ENCODE measurements at places on chromosomes 1 and 21.
A peak's percentile ranks its signal among the peaks of the same experiment; 100 is the strongest.

DNA sequence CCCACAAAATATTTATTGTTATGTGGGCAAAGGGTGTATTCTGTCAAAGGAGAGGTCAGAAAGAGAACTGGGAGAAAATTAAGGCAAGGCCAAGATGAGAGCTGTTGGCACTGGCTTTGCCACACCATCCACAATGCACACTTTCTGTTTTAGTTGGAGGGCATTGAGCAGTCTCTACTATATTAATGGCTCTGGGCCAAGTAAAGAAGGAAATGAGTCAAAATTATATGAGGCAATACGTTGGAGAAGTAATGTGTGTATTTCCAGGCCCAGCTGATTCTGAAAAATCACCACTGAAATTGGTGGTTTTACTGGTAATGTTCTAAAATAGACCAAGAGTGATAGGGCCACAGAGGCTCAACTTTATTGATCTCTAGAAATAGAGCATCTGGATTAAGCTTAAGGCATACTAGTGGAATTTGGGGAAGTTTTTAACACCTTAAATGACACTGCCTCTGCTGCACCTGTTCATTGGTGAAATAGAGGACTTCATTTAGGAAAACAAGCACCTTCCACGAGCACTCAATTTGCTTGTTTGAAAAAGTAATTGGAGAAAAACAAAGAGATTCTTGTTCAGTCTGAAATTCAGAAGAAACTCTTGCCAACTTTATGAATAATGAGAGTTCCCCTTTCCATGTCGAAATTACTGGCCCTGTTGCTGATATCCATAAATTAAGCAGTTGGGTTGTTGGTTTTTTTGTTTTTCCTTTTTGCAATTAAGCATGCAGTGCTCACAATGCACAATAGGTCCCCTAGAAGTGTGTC lies 424.9 kb downstream of the ADGRL2 start:
- DNase-seq: no peak

DNA sequence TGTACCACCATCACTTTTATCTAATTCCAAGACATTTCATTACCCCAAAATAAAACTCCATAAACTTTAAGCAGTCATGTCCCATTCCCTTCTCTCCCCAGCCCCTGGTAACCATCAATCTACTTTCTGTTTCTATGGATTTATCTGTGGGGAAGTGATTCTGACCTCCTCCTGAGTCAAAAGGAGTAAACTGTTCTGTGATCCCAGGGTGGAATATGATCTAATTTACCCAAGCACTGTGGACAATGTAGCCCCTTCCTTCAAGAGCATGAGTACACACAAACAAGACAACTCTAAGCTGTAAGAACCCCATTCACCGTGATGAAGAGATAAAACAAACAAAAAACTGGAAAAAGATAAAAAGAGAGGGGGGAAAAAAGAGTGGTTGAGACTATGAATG lies 77.9 kb downstream of the PLPP3 start:
- no peak for DNase-seq

DNA sequence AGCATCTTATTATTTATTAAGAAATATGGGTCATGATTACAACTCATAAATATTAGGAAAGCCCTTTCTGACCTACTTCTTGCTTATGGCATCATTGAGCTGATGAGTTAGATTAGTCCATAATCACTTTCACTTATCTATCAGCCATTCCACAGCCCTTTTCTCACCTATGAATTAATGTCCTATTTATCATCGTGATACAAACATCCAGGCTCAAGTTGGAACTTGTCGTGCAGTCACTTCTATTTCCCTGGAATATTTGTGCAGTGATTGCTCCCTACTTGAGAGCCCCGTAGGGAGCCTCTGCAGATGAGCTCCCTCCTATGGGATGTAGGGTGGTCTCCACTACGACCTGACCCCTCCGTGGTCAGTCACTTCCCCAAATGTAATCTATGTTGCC lies 8.1 kb upstream of the F3 start:
- no peak for DNase-seq

GRCh38 chr1:62794053-62794452 lies 10.1 kb downstream of the ATG4C start:
- DNase-seq: no peak

GRCh38 chr1:183901748-183902330 lies 96.9 kb downstream of the RGL1 start:
- DNase-seq: no peak

GRCh38 chr1:235366286-235366685 lies 941 bp upstream of the TBCE start:
- no peak for DNase-seq

GRCh38 chr1:88730995-88731394 lies 46.9 kb downstream of the PKN2 start:
- no peak for DNase-seq

DNA sequence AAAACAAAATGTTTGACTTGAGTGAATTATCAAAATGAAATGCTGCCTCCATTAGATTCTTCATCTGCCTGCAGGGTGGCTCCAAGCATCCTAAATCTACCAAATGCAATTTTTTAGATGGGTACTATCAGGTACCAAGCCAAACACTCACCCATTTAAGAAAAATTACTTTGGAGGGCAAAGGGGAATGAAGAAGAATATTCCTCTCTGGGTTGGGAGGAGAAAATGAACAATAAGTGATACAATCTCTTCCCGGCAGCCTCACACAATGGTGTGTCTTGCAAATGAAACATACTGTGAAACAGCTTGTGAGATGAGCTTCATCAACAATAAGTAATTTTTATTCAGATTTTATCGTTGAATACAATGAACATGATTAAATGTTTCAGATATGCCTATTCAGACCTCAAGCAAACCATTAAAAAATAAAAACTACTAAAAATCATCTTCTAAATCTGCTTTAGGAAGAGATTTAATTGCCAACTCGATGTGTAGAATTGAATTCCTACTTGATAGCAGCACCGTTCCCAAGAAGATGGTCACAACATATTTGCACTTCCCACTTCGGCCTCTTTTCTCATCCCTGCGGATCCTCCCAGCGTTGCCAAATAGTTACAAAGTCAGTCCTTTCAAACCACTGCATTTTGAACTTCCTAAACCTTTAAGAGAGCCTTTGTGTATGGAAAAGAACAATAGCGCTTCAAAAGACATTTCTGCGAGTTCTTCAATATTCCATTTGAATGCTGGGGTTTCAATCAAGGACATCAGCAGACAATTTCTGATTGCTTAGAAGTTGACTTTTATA lies 2.7 kb downstream of the DAB1 start:
- no peak for DNase-seq

DNA sequence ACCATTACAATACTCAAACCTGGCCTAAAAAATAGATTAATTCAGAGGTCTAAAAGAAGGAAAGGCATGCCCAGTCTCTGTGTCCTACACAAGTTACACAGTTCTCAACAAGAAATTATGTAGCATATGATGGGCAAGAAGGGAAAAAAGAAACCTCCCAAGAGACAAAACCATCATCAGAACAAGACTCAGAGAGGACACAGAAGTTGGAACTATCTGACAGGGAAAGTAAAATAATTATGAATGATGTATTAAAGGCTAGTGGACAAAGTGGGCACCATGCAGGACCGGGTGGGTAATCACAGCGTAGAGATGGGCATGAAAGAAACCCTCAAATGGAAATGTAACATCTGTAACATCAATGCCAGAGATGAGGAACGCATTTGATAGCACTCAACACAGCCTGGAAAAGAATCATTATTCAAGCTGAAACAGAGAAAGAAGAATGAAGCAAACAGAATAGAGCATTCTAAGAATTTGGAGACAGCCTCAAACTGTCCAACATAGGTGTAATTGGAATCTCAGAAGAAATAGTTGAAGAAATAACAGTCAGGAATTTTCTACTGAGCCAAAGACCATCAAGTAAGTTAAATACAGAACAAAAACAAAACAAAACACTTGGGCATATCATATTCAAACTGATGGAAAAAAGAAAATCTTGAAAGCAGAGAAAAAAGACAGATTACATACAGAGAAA lies 29.7 kb downstream of the PER3 start:
- no peak for DNase-seq

DNA sequence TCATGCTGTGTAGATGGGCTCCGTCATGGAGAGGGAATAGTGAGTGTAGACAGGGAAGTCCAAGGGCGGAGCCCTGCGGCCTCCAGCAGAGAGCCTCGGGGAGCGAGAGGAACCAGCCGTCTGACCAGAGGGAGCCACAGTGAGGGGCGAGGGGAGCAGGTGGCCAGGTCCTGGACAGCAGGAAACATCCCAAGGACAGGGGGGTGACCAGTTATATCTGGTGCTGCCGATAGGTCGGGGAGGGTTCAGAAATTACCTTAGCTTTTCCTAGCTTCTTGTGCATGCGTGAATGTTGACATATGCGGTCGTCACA lies 46.5 kb downstream of the TRAPPC10 start:
- no peak for DNase-seq

DNA sequence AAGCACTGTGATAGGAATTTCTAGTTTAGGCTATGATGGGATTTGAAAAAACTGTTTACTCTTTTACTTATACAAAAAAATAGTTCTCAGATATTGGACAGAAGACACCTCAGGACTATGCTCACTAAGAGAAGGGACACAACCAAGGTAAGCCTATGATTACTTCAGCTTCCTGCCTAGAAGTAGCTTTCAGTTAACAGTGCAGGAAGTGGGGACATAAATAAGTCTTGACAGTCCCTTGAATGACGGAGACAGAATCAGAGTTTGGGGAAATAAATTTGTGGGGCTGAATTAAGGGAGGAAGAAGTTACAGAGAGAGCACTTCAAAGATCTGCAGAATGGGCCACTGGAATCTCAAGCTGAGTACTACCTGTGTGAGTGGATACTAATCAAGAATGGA lies 53.8 kb upstream of the OLFM3 start:
- DNase-seq: no peak

DNA sequence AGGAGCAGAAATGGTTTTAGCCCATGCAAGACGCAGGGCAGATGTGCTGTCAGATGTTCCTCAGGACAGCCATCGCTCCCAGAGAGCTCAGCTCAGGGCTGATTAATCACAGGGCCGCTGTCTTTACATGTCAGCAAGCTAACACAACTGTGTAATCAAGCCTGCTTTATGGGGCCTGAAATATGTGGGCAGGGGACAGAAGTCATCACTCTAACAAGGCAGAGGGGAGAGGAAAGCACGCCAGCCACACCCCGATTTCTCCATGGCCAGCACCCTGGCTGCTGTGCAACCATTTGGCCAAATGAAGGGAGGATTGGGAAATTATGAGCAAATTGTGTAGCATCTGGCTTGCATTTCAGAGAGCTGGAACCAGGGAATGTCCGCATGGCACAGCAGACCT lies 368.8 kb downstream of the NPHP4 start:
- DNase-seq: no peak

GRCh38 chr1:50681931-50682330 lies 258.7 kb upstream of the DMRTA2 start:
- DNase-seq: peak; percentile 8

DNA sequence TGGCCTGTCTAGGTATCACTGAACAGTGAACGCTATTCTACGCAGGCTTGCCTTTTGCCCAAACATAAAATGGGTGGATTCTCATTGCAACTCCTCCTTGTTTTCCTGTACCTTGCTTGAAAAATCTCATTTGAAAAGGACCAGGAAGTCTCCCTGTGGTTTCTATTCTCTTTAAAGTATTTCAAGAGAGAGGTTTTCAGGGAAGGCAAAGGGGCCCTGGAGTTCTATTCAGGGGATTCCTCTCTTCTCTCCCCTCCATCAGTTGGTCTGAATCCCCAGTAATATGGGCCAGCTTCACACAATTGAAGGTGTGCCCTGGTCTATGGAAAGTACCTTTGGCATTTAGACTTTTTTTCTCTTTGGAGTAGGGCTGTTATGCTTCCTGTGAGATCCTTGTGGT lies 311.3 kb downstream of the RGS7 start:
- no peak for DNase-seq

DNA sequence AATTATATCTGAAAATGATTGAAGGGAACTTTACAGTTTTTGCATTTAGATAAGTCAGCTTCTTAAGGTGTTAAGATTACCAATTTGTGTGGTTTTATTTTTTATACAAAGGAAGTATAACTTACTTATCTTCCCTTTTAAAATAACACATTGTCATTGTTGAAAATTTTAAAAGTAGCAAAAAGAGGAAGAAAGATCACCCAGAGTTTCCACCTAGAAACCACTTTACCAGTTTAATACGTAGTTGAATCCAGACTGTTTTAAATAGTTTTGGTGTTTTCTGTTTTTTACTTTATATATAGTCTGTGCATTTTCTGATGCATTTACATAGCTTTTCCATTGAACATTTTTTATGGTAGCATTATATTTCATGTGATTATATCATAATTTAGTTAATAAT lies 6.1 kb downstream of the CCDC18 start:
- DNase-seq: no peak

- DNase-seq: no peak
Observed at GRCh38 chr1:40978886-40979240, 633 bp upstream of the CTPS1 start.

DNA sequence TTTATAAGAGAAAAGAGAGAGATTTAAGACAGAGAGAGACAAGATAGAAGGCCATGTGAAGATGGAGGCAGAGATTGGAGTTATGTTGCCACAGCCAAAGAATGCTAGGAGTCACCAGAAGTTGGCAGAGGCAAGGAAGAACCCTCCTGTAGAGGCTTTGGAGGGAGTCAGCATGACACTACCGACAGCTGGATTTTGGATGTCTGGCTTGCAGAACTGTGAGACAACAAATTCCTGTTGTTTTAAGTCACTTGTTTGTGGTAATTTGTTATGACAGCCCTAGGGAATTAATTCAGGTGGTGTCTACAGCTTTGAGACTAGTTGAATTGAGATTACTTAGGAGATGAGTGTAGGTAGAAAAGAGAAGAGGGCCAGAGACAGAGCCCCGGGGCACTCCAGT lies 158.5 kb downstream of the DNM3 start:
- no peak for DNase-seq

DNA sequence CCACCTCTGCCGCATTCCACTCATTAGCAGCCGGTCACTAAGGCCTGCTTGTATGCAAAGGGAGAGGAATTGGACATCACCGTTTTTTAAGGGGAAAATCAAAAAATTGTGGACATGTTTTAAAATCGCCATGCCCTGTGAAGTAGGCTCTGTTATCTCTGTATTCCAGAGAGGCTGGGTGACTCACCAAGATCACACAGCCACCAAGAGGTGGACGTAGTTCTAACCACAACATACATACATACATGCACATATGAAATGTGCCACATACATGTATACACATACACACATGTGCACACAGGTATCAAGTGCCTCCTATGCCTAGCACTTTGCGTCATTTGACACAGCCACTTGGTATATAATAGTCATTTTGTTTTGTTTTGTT lies 16.0 kb upstream of the ZSCAN20 start:
- DNase-seq: no peak

- DNase-seq: peak; percentile 29
Observed at GRCh38 chr21:26169061-26169610, 1.4 kb downstream of the APP start.
